ENCODE measurements at places on chromosomes 6 and 20.
A peak's percentile ranks its signal among the peaks of the same experiment; 100 is the strongest.

GRCh38 chr6:166591026-166591425 lies 4.5 kb upstream of the RAMACL start:
- H3K4me3 ChIP-seq: no peak overlapping the region
- no peaks in the 10 kb centered on the region for H3K36me3 ChIP-seq
- H3K27me3 ChIP-seq: no peaks in the 10 kb centered on the region
- peaks cover 29% of the 10 kb centered on the region for H3K4me1 ChIP-seq
- DNase-seq: no peak

- no peaks in the 10 kb centered on the region for H3K27me3 ChIP-seq
Observed at GRCh38 chr20:53578492-53579222, 15.0 kb downstream of the ZNF217 start.

- H3K4me1 ChIP-seq: peaks cover 17% of the 10 kb centered on the region
- DNase-seq: peak; percentile 77
- no peaks in the 10 kb centered on the region for H3K27me3 ChIP-seq
- H3K27ac ChIP-seq: no peak overlapping the region
- H3K36me3 ChIP-seq: peaks cover 12% of the 10 kb centered on the region
Observed at GRCh38 chr20:63519668-63520503, 679 bp upstream of the PPDPF start.

GRCh38 chr6:7917729-7918128 lies 7.1 kb upstream of the TXNDC5 start:
- no peak overlapping the region for H3K27ac ChIP-seq
- peaks cover 9% of the 10 kb centered on the region for H3K27me3 ChIP-seq
- H3K4me1 ChIP-seq: no peaks in the 10 kb centered on the region

GRCh38 chr6:11460001-11460668 lies 77.4 kb upstream of the TMEM170B start:
- peak; percentile 12 for DNase-seq
- H3K36me3 ChIP-seq: peaks cover 7% of the 10 kb centered on the region
- H3K4me3 ChIP-seq: peak overlapping the region; percentile 80
- no peaks in the 10 kb centered on the region for H3K27me3 ChIP-seq
- peaks cover 35% of the 10 kb centered on the region for H3K4me1 ChIP-seq
- peak overlapping the region; percentile 91 for H3K27ac ChIP-seq

All from activated T-cell treated with anti-CD3 and anti-CD28 coated beads, Interleukin-2, amount 50 U/mL, for 72 hours (primary cell).